ENCODE measurements at places on chromosomes 1 and 21. TPM values are rescaled to one million over a fixed set of nuclear protein-coding genes. Genes with fewer than 3 reads are reported as not detected.

The MCOLN2 gene
- total RNA-seq, result 0.52 TPM

GRCh38 chr1:41291195-41291594 is 49.1 kb upstream of the SCMH1 start:
- no peak for DNase-seq

- no peak for DNase-seq
These were observed 49.4 kb upstream of the FASLG start for GRCh38 chr1:172609528-172609927.

- no peak for DNase-seq
These were observed 183.1 kb downstream of the ATG4C start for GRCh38 chr1:62967031-62967430.
